ENCODE measurements at places on chromosomes 16 and 17.

DNA sequence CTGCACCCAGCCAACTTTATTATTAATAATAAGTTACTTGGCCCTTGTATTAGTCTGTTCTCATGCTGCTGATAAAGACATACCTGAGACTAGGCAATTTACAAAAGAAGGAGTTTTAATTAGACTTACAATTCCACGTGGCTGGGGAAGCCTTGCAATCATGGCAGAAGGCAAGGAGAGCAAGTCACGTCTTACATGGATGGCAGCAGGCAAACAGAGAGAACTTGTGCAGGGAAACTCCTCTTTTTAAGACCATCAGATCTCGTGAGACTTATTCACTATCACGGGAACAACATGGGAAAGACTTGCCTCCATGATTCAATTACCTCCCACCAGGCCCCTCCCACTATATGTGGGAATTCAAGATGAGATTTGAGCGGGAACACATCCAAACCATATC is 47.7 kb downstream of the SYT17 start:
- no peak for DNase-seq

GRCh38 chr17:66319226-66319625 is 16.8 kb downstream of the PRKCA start:
- DNase-seq = no peak

DNA sequence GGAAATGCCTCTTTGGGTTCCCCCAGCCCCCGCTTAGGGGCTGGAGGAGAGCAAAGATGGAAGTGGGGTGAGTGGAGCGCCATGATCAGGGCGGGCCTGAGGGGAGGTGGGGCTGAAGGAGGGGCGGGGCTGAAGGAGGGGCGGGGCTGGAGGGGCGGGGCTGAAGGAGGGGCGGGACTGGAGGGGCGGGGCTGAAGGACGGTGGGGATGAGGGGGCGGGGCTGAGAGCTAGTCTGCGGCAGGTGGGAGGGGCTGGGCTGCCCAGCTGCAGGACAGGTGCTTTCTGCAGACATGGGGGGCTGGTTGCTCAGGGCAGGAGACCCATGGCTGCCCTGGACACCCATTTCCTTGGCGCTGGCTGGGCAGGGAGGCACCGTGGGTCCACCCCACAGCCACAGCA is 39.1 kb upstream of the PABPN1L start:
- no peak for DNase-seq

DNA sequence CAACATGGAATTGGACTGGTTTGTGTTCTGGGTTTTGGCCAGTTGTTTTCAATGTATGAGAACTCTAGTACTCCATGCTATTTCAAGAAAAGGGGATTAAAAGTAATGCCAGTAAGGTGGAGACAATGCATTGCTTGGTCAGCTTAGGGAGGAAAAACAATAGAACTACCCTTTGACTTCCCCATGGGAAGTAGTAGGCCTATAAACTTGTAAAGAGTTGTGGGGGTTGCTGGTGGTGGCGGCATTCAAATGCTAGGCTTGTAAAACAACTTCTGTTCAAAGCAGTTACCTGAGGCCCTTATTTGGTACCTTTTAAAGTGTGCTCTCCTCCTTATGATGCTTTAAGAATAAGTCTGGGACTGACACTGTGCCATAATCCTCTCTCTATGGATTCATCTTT is 9.4 kb downstream of the MAP3K3 start:
- DNase-seq = no peak

DNA sequence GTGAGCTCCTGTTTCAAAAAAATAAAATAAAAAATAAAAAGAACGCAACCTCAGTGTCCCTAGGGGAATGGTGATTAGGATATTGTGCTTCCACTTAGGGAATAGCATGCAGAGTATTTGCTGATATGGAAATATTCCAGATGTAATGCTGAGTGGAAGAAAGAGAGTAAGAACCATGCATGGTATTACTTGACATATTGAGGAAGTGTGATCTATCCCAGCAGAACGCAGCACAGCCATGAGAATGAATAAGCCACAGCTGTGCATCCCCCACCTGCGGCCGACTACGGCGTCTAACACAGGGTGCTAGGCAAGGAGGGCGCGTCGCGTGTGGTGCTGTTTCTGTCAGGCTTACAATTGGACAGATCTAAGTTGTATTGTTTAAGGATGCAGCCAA is 49.5 kb downstream of the FOXK2 start:
- DNase-seq = no peak

DNA sequence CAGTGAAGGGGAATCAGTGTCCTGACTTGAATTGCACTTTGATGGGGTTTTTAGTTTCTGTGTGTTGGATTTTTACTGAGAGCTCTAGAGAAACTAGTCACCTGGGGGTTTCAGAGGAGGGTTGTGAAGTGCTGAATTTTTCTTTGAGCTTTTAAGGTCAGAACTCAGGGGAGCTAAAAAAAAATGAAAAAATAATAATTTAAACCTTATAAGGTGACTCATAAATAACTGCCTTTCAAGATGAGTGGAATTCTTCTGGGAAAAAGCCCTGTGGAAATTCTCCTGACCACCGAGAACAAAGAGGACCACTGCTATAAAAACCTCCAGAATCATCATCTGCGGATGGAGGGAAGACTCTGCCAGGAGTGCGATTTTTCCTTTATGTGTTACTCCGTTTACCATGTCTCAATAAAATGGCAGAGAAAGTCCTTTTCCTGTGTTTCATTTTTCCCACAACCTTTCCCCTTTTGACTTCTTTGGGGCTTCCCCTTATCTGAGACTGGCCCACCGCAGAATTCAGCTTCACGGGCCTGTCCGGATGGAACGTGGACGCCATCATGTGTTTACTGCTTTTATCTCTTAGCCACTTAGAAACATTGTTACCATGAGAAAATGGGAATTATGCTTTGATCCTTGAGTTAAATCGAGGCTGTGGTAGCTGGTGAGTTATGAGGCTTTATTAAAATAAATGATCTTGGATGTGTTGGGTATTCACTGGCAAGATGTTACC is 39.7 kb downstream of the RPTOR start:
- DNase-seq = no peak

GRCh38 chr16:67542464-67542863 is 13.8 kb downstream of the RIPOR1 start:
- DNase-seq = no peak

DNA sequence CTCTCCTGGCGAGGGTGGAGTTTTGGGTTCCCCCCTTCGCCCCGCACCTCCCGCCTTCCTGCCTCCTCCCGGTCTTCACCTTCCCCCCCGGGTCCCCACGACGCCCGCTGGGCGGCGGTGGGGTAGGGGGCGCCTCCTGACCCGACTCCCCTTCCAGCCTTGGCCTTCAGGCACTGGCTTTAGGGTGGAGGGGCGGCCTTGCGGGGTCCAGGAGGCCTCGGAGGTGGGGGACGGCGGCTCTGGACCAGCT is 2.4 kb downstream of the SLC16A3 start:
- DNase-seq = no peak

DNA sequence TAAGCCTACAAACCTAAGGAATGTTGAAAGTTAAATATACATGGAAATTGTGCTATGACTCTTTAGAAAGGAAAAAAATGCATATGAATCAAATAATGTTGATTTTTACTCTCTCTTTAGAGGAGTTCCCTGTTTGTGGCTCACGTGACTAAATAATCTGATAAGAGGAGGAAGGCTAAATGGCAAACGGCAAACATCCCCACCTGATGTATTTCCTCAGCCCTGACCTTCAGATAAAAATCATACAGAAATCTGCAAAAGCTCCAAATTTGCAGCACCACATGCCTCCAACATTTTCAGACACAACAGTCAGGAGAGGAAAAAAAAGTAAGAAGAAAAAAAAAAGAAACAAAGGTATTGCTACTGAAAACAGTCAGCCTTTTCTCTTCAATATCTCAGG is 423.0 kb upstream of the PSMD7 start:
- DNase-seq = no peak

GRCh38 chr16:64749346-64749745 is 372.5 kb downstream of the CDH11 start:
- no peak for DNase-seq

DNA sequence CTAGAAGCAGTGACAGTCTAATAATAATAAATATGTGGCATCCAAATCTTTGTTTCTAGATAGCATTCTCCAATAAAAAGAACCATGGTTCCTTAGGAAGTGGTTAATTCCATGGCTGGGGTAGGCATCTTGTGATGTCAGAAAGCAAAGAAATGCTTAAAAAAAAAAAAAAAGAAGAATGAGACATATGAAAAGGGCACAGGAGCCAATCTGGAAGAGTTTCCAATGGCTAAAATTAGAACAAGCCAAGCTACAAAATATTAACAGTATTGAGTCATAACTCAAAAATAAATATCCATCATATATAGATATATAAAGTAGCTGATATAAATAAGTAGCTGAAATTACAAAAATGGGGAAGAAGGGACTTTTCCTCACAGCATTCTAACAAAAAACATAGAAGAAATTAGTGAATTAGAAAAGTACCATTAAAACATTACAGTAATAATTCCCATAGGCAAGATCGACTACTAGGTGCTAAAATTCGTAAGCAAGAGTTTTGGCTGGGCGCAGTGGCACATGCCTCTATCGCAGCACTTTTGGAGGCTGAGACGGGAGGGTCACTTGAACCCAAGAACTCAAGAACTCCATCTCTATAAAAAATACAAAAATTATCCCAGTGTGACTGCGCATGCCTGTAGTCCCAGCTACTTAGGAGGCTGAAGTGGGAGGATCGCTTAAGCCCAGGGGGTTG is 111.3 kb downstream of the TRIM37 start:
- no peak for DNase-seq

DNA sequence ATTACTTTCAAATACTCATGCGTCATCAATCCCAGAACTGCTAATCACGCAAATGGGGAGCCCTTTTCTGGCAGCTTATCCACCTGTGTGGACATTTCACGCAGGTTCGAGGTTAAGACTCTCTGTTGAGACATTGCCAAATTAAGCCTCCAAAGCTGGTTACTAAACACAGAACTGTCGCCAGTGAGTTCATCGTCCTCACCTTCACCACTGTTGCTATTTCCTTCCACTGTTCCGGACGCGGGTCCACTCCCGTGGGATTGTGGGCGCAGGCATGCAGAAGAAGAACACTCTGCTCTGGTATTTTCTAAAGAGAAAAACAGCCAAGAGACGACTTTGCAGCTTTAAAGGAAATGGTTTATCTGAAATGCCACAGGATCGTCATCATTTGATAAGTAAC is 16.1 kb downstream of the GOT2 start:
- DNase-seq = no peak

DNA sequence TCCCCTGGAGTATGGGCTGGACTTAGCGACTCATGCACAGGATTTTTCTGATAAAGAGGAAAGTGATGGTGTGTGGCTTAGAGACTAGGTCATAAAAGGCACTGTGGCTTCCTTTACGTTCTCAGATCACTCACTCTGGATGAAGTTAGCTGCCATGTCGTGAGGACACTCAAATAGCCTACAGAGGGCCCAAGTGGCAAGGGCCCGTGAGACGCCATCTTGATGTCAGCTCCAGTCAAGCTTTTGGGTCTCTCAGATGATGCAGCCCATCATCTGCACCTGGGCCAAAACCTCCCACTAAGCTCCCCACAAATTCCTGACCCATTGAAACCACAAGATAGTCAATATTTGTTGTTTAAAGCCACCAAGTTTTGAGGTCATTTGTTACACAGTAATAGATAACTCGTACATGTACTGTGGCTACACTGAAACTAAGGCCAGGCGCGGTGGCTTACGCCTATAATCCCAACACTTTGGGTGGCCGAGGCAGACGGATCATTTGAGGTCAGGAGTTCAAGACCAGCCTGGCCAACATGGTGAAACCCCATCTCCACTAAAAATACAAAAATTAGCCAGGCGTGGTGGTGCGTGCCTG is 14.7 kb downstream of the ST6GALNAC2 start:
- DNase-seq = no peak

- peak; percentile 43 for DNase-seq
These were observed at the start of gene TIMP2 for GRCh38 chr17:78925234-78925633. TIMP2 (minus strand) TSS chr17:78925387; CDS start chr17:78925088, 299 bp downstream.

DNA sequence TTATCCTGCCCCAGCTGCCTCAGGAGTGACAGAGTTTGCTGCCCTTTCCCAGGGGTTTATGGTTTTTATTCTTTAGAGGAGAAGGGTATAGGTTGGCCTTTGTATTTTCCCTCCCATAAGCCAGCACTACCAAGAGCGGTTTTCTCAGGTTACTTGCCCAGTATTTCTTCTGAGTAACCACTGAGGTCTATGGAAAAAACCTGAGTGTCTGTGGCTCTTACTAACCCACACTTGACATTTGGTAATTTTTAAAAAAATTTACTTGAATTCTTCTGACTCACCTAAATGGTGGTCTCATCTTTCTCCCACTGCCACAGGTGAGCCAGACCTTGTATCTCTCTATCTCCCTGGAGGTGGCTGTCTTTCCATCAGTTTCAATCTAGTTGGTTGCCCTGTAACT is 6.0 kb downstream of the SLC7A6 start:
- DNase-seq = no peak

- DNase-seq = no peak
These were observed 5.4 kb downstream of the MYO1C start for GRCh38 chr17:1486802-1487695.

- DNase-seq = peak; percentile 21
These were observed 217.3 kb downstream of the RBFOX3 start for GRCh38 chr17:79393358-79394052.

- DNase-seq = no peak
These were observed 52.8 kb downstream of the NDEL1 start for GRCh38 chr17:8488491-8488890.

- no peak for DNase-seq
These were observed 267.2 kb upstream of the FOXF1 start for GRCh38 chr16:86243123-86243473.

- DNase-seq = no peak
These were observed 8.2 kb upstream of the CNGB1 start for GRCh38 chr16:57979006-57979585.

GRCh38 chr17:58536542-58536941 is 22.1 kb upstream of the MTMR4 start:
- DNase-seq = no peak

DNA sequence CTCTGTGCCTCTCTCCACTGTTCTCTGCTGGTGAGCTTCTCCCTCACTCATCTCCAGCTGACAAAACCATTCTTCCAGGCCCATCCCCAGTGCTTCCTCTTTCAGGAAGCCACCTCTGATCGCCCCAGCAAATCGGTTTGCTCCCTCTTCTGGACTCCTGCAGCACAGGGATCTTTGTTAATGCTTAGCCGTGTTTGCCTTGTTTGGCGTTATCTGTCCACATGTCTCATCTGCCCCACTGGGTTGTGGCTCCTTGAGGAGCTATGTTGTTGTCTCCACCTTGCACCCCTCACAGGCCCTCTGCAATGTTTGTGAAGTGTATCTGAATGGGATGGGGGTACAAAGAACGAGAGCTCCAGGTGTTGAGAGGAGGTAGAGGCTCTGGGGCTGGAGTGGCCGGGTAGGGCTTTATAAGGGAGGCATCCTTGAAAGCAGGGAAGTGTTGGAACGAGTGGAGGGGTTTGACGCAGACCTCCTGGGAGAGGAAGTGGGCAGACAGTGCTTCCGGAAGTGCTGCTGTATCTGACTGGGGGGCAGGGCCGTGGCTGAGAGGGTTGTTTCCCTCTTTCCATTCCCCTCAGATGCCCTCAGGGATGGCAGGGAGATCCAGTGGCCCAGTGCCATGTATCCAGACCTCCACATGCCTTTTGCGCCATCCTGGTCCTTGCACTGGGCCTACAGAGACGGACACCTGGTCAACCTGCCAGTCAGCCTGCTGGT is 27.8 kb downstream of the CASKIN2 start:
- no peak for DNase-seq

- DNase-seq = no peak
These were observed 32.0 kb downstream of the CCDC182 start for GRCh38 chr17:57713140-57713539.

Measured in HFF-Myc (cell line).